Activated CD4-positive, alpha-beta T cell treated with anti-CD3 and anti-CD28 coated beads, Interleukin-2, amount 50 U/mL, for 4 hours (primary cell): ENCODE measurements at places on chromosomes 6 and 20.

GRCh38 chr6:7051780-7052442, 55.9 kb upstream of the RREB1 start:
- peak; percentile 37 for DNase-seq

GRCh38 chr6:9039258-9039657, 603.9 kb upstream of the SLC35B3 start:
- no peak for DNase-seq

DNA sequence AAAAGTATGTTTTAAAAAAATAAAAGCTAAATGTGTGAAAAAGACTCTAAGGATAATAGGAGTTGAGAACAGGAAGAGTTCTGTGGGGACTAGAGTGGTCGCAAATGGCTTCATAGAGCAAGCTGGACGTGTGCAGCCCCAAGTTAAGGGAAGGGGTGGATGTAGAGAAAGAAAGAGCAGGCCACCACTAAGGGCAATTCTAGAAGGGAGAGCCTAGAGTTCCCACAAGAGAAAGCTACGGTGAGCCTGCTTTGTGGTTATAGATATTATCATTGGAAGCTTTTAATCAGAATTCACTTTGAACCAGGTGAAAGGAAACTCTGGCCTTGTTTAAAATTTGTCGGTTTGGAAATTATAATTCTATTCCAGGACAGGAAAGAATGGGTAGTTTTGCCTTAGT, 101.6 kb downstream of the HIVEP2 start:
- no peak for DNase-seq

- DNase-seq: no peak
These were observed 130.7 kb downstream of the DHX35 start for GRCh38 chr20:39092733-39093410.

DNA sequence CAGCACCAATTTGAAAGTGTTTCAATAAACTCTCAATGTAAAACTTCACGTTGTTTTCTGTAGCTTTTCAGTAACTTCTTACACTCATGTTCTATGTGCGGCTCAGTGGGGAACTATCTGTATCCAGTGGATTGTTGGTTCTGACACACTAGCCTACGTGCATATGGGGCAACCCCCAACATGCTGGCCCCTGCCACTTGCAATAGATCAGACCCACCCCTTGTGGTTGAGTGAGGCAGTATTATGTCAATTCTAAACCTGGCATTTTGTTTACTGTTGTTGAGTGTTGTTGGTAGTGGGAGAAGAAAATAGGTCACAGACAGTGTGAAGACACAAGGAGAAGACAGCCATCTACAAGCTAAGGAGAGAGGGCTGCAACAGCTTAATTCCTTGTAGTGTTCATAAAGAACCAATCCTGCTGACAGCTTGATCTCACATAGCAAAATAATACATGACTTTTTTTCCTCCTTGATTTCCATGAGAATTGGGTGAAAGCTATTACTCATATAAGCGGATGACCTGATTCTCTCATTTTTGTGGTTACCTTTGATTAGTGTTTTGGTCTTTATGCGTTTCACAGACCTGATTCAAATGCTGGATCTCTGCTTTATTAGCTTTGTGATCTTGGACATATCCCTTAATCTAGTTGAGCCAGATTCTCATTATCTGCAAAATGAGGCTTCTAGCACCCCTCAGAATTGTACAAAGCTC, 320.4 kb downstream of the LAMA2 start:
- DNase-seq: no peak

- DNase-seq: no peak
These were observed 21.6 kb downstream of the RALGAPA2 start for GRCh38 chr20:20690676-20691476.

DNA sequence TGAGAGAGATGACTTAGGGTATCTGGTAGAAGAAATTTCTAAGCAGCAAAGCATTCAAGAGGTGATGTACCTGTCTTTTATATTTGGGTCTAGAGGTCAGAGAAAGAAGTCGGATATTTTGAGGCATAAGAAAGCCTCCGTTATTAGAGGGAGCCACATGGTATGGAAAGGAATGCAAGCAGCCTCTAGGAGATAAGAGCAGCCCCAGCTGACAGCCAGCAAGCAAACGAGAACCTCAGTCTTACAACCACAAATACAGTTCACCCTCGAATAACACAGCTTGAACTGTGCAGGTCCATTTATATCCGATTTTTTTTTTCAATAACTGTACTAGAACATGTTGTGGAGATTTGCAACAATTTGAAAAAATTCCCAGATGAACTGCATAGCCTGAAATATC, 190.7 kb upstream of the VGLL2 start:
- DNase-seq: no peak

DNA sequence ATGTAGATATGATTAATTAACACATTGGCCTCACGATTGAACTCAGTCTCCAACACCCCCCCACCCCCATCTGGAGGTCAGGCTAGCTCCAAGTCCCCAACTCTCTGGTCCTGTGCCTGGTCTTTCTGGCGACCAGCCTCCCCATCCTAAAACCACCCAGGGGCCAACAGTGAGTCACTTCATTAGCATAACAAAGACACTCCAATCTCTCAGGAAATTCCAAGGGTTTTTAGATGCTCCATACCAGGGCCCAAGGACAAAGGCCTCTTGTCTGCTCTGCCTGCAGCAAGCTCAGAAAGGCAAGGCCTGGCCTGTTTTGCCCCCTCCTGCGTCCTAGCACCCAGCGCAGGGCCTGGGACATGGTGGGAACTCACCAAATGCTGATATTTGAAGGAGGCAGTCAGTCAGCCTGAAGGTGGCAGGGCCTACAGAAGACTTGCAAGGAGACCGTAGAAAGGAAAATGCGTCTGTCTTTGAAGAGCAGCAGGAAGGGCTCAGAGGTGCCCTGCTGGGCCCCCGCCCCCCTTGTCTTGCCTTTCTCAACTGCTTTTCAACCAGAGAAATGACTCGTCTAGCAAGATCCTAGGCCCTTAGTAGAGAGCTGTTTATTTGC, 184.7 kb downstream of the CDH4 start:
- no peak for DNase-seq

DNA sequence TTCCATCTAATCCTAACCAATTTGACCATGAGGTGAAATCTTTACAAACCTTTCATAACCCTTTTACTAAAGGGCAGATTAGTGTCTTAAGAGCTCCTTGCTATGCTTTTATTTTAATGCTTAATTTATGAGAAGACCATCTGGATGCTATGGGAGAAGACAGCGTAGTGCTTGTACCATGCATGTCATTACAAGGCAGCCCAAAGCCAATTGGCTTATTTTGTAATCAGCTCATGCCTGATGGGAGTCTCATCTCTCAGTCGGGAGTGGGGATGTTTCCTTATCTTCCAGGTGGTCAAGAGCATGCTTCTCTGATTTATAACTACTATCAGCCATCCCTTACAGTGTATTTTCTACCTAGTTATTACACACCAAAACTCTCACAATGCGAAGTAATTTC, 304.7 kb downstream of the FARS2 start:
- DNase-seq: no peak

GRCh38 chr6:121838842-121839241, 403.4 kb downstream of the GJA1 start:
- DNase-seq: no peak

GRCh38 chr6:125750692-125751333, 1.4 kb downstream of the HEY2 start:
- DNase-seq: no peak

- DNase-seq: no peak
These were observed 149.5 kb upstream of the BMP5 start for GRCh38 chr6:56024931-56025330.

DNA sequence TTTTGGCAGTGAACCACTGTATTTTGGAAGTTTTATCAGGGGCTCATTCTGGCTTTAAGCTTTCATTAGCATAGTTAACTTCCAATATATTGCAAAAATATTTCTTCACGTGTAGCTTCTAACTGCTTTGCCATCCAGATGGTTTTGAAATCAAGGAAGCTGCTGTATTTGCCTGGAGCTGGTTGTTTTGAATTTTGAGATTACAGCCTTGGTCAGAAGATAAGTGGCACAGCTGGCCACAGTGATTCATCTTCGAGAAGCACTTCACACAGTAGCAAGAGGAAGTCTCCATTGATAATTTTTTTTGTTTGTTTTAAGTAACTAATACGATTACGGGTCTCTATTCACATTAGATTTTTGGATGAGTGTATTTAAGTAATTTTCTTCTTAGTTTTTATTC, 3.8 kb downstream of the APCDD1L start:
- DNase-seq: no peak

DNA sequence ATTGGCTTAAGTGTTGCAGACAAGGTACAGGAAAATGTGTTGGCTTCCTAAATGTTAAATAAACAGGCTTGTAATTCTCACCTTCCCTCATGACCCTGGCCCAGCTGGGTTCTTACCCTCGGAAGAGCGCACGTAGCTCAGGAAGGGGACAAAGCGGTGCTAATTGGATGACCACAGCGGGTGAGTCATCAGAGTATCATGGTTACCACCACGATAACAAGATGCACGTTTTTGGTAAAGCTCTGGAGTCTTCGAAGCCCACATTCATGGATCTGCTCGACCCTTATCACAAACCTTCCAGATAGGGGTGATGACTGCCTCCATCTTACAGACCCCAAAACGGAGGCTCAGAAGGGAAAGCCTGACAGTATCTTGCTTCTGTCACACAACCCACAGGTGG, 32.8 kb downstream of the APCDD1L start:
- DNase-seq: no peak

GRCh38 chr6:13485923-13486562, 1.4 kb downstream of the GFOD1 start:
- DNase-seq: peak; percentile 39

GRCh38 chr6:56851074-56851473, 103.8 kb upstream of the BEND6 start:
- no peak for DNase-seq

DNA sequence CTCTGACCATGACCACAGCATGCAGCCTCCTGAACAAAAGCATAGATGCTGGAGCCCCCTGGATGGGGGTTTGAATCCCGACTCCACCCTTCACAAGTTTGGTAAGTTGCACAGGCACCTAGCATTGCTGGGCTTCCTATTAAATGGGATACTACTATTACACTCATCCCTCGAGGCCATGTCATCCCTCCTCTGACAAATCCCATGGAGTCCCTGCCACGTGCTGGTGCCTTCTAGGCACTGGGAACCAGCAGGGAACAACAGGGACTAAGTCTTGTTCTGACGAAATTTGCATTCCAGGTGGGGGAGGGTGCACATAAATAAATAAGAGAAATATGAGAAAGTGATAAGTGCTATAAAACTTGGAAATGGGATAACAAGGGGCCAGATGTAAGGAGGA, 15.3 kb upstream of the SIRPA start:
- DNase-seq: no peak

DNA sequence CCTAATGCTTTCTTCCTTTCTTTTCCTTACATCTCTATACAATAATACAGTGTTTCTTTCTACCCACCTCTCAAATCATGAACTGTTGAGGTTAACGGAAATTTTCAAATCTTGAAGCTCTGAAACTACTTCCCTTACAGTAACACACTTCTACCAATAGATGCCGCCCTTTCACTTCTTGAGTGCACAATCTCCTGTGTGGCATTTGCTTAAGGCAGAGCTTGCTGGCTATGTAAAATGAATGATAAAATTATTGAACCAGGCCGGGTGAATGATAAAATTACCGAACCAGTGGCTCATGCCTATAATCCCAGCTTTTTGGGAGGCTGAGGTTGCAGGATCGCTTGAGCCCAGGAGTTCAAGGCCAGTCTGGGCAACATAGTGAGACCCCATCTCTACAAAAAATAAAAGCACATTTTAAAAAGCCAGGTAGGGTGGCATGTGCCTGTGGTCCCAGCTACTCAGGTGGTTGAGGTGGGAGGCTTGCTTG, 56.8 kb downstream of the KCNS1 start:
- peak; percentile 19 for DNase-seq

DNA sequence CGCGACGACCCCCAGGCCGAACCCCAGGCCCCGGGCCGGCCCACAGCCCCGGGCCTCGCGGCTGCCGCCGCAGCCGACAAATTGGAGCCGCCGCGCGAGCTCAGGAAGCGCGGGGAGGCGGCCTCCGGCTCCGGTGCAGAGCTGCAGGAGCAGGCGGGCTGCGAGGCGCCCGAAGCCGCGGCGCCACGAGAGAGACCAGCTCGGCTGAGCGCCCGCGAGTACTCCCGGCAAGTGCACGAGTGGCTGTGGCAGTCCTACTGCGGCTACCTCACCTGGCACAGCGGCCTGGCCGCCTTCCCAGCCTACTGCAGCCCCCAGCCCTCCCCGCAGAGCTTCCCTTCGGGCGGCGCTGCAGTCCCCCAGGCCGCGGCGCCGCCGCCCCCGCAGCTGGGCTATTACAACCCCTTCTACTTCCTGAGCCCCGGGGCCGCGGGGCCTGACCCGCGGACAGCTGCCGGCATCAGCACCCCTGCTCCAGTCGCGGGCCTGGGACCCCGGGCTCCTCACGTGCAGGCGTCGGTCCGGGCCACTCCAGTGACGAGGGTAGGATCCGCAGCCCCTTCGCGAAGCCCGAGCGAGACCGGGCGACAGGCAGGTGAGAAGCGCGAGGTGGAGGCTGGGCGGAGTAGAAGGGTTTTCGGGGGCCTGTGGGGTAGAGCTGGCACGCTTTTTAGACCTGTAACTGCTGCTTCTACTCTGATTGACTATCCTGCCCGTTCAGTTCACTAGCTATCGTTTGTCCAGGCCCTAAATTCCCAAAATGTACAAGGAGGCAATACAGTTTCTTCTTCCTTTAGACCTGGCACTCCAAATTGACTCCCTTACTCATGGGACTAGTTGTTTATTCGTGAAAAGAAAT, 654 bp downstream of the FAM8A1 start:
- peak; percentile 24 for DNase-seq

GRCh38 chr20:46683668-46683938, 5.6 kb downstream of the TP53RK start:
- DNase-seq: no peak

DNA sequence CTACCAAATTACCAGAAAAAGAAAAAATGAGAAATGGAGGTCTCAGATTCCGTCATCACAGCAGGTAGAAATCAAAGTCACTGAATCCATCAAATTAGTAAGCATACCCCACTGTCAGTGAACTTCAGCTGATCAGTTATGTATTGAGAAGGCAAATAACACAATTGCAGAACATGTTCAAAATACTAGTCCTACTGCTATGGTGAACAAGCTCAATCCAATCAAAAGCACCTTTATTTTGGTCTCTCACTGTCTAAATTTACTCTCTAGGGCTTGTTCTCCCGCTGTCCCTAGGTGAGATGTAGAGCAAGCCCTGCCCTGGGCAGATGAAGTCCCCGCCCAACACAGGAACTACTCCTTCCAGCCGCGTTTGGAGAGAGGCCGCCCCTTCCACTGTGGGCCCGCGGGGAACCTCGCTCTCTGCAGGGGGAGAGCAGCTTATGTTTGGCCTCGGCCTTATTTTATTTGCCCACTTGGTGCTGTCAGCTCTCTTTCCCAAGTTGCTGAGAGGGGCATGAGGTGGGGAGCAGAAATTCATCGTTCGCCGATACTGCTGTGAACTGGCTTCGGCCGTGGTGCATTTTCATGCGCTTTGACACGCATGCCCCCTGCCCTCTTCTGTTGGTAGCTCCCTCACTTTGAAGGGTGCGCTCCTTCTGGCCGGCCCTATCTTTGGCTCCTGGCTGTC, 14.3 kb upstream of the MAP1LC3A start:
- DNase-seq: no peak
